GM23338 (cell line): ENCODE measurements at places on chromosomes 5 and 9.

GRCh38 chr9:32877639-32878217, 94.4 kb downstream of the TMEM215 start:
- no peak for DNase-seq

DNA sequence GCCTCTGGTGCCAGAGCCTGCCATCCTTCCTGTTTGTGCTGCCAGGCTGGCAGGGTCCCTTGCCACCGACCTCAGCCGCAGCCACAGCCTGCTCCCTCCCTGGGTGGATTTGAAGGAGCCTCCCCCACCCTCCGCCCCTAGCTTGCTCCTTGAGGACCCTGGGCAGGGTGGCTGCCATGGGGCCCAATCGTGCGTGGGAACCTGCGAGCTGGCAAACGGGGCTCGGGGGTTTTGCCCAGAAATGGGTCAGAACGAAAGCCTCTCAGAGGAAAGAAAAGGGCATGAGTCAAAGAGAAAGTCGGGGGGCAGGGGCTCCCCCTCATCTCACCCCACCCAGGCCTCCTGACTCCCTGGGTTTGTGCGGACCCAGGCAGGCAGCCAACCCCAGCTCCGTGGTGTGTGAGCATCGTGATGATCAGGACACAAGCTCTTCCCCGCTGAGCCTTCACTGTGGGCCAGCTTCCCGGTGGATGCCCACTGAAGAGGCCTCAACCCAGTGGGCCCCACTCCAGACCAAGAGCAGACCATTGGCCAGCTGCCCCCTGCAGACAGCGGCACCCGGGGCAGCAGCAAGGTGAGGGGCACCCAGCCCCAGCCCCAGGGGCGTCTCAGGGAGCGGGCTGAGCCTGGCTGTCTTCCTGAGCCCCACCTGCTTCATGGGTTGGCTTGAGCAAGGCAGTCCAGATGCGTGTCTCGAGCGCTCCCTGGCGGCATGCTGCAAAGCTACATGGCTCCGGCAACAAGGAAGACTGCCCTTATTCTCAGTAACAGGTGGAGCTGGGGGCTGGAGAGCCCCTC, 3.0 kb upstream of the FUT7 start:
- DNase-seq: peak; percentile 93

GRCh38 chr5:134526483-134527155, 1.1 kb downstream of the JADE2 start:
- peak; percentile 92 for DNase-seq

DNA sequence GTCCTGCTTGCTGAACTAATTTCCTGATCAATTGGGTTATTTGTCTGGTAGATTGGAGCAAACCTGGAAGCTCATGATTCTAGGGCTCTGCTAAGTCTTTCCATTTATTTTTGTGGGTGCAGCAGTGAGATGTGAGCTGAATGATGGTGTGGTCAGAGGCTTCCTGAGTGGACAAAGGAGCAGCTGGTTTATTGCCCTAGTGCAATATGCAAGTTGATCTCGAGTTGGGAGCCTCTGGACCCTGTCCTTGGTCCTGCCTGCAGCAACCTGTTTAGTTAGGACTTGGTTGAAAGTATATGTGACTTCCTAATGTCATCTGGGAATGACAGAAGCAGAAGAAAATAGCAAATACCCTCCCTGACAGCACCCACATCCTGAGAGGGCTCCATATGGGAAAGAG, 4.2 kb upstream of the UNC5A start:
- DNase-seq: peak; percentile 52

- no peak for DNase-seq
Measured at GRCh38 chr5:54315736-54316528, 5.6 kb upstream of the ARL15 start.

DNA sequence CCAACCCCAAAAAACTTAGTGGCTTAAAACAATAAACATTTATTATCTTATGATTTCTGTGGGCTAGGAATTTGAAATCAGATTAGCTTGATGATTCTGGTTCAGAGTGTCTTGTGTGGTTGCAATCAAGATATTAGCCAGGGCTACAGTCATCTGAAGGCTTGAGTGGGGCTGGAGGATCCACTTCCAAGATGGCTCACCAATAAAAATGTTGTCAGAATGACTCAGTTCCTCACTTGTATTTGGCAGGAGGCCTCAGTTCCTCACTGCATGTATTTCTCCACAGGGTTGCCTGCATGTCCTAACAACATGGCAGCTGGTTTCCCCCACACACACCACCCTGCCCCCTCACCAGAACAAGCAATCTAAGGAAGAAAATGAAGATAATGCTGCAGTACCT, 98.2 kb upstream of the NIPBL start:
- no peak for DNase-seq

GRCh38 chr9:129864991-129865647, 29.9 kb downstream of the USP20 start:
- no peak for DNase-seq
